ENCODE measurements at places on chromosomes 11 and 22.
A peak's percentile ranks its signal among the peaks of the same experiment; 100 is the strongest.

DNA sequence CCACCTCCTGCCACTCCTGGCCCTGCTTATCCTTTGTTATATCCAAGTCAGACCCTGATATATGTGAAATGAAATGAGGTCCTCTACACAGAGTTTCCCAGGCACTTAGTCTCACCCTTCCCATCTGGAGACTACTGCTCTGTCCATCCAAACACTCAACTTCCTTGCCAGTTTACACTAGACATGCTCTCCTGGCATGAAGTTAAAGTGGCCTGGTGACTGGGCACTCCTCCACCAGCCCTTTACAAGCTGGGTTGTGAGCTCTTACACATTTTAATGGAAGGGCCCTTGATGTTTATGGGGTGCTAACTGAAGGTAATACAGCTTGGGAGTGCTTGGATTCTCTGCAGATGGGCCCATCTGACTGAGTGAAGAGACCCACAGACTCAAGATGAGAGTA is 216.1 kb upstream of the NARS2 start:
- DNase-seq, result no peak

DNA sequence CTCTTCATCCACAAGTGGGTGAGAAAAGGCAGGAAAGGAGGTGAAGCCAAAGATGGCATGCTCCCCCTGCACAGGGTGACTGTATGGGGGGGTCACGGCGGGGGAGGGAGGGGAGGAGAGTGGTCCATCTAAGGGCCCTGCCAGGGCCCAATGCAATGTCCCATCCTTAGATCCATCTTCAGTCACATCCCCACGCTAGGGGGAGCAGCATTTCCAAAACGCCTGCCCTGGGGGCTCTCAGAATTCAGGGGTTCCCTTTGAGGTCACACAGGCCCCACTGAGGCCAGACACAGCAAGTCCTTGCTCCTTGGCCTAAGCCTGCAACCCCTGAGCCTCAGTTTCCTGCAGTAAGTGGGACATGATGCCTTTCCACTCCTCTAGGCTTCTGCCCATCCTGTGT is 52.4 kb downstream of the RTN4R start:
- DNase-seq, result no peak

DNA sequence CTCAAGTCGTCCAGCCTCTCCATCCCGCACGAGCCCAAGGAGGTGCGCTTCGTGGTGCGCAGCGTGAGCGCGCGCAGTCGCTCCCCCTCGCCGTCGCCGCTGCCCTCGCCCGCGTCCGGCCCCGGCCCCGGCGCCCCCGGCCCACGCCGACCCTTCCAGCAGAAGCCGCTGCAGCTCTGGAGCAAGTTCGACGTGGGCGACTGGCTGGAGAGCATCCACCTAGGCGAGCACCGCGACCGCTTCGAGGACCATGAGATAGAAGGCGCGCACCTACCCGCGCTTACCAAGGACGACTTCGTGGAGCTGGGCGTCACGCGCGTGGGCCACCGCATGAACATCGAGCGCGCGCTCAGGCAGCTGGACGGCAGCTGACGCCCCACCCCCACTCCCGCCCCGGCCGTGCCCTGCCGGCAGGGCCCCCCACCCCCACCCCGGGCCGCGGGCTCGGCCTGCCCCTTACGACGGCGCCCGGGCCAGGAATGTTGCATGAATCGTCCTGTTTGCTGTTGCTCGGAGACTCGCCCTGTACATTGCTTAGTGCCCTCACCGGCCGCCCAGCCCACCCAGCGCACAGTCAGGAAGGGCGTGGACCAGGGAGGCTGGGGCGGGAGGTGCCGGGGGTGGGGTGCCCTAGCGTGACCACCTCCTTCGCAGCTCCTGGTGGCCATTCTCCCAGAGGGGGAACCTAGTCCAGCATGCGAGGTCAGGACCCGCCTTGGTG is 6.9 kb upstream of the ACR start:
- no peak for DNase-seq

GRCh38 chr11:130071211-130071712 is 1.6 kb downstream of the APLP2 start:
- DNase-seq, result no peak

GRCh38 chr11:134065381-134065780 is 3.5 kb upstream of the JAM3 start:
- no peak for DNase-seq

GRCh38 chr11:58024601-58025091 is 965 bp downstream of the OR9Q1 start:
- DNase-seq, result no peak

GRCh38 chr11:33893711-33894397 is 2.0 kb upstream of the LMO2 start:
- DNase-seq, result peak; percentile 47

GRCh38 chr11:11884774-11885481 is 43.2 kb downstream of the USP47 start:
- no peak for DNase-seq

DNA sequence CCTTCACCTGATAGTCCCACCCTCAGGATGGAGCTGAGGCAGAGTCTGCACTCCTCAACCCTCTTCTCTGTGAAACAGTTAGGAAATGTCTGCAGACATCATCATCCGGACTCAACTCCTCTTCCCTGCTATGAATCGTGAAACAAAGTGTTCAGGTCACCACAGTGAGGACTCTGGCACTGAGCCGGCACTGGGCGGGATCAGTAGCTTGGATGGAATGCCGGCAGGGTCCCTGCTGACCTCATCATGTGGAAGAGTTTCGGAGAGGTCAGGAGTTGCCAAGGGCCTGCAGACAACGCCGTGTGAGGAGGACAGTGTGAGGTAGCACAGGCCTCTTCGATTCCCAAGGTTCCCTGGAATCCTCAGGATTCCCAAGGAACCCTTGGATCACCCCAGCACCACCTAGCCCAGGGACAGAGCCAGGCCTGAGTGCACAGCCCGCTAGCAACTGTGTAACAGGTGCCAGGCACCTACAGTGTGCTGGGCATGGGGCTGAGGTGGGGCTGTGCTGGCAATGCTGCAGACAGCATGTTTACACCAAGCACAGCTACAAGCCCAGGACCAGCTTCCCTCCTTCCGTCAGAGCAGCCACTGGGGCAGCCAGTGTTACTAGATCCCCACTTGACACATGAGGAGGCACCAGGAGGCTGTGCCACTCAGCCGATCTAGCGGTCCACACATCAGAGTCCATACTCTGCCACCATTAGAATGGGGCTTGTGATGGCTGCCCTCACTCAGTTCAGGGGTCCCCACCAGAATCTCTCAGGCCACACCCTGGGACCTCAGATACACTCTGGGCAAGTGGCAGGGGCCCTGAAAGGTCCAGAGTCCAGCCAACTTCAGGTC is 693 bp upstream of the LINC01488 start:
- no peak for DNase-seq

GRCh38 chr22:45001653-45002052 is 8.2 kb downstream of the PHF21B start:
- no peak for DNase-seq

GRCh38 chr22:43464809-43465208 is 53.0 kb downstream of the MPPED1 start:
- DNase-seq, result no peak

DNA sequence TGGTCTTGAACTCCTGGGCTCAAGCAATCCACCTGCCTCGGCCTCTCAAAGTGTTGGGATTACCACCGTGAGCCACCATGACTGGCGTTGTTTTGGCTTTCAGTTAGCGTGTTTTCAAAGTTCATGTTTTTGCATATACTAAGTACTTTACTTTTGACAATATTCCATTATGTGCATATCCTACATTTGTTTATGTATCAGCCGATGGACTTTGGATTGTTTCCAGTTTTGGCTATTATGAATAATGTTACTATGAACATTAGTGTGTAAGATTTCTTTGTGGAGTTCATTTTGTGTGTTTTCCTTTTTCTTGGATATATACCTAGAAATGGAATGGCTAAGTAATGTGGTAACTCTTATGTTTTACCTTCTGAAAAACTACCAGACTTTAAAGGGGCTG is 9.9 kb downstream of the CSTF3 start:
- DNase-seq, result no peak

DNA sequence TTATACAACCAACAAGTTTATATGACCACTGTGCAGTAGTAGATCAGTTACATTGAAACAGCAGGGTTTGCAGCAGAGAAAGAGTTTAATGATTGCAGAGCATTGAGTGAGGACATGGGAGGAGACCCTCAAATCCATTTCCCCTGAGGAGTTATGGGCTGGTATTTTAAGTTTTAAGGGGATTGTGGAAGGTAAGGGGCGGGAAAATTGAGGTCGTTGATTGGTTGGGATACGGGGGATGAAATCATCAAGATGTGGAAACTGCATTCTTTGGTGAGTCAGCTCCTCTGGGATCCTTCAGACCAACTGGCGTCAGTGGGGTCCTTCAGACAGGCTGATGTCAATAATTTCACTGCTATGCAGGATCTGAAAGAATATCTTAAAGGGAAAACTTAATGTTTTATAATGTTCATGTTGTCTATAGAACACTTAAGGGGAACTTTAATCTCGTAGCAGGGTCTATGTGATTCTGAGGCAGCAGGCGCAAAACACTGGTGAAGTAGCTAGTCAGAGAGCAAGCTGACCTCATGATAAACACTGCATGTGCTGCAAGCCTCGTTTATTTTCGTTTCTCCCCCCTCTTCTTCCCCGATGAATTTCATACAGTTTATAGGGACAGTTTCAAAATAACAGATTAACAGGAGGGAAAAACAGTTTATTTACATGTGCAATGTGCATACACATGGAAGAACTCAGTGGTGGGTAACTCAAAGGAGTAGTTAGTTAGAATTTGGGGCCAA is 17.4 kb upstream of the BACE1-AS start:
- no peak for DNase-seq

- DNase-seq, result no peak
Observed at GRCh38 chr22:39408173-39408572, 8.6 kb downstream of the TAB1 start.

DNA sequence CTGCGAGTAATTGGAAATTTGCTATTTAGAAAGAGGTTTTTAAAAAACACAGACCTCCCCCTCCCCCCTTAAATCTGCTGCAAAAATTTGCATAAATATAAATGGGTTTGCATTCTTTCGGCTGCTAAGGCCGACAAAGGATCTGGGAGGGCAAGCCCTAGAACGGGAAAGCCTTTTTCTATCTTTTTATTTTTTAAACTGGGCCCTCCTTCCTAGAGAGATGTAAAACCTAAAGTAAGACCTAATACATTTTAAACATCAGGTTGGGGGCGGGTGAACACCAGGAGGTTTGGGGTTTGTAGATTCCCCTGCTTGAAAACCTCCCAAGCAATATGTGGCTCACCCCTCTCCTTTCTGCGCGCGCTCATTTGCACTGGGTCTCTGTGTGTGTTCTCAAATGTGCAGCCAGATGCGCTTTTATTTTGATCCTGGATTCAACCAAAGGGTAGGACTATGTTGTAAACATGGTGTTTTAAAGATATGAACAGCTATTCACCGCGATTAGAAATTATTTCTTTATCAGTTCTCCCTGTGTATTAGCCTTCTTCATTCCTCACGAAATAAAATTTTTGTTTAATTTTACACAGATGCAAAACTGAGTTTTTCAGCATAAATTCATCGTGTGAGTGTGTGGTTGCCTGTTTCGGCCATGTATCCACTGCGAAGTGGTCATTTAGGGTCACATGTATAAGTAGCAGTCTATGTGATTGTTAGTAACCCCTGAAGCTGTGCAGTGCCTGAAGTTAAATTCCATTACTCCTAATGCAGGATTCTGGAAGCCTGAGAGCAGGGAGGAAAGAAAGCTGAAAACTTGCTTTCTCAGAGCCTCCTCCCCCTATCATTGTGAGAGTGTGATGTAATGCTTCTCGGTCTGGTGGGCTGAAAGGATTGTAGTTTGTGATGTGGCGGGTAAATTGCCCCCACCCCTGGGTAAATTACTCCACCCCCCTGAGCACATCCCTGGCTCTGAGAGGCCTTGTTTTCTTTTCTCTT is 988 bp downstream of the TNRC6B start:
- DNase-seq, result no peak

DNA sequence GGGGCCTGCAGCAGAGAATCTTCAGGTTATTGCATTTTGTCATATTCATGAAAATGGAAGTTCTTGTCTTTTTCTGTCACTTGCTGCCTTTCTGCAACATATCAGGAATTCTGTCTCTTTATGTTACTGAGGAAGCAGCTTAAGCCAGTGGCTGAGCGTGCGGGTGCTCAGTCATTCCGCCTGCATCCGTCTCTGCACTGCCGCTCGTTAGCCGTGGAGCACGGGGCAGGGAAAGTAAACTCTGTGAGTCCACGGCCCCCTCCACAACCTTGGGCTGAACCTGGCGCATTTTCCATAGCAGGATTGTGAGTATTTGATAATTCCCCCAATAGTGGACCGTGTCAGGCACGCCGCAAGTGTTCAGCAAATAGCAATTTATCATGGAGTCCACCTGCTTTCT is 1007.7 kb downstream of the BRD1 start:
- no peak for DNase-seq

DNA sequence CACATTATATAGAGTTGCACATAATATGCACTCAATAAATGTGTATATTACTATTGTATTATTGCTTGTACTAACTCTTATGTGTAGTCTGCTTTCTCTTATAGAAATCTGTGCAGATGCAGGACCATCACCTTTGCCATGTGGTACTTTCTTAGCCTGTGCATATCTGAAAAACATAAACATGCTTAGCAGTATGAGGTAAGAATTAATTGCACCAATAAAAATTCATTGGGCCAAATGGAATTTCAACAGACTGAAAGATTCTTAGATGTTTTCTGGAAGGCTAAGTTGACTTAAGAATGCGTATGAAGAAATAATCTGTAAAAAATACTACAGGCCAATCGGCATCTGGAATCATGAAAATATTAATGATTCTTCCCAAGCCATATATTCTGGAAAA is 55.3 kb downstream of the TRPC6 start:
- no peak for DNase-seq

GRCh38 chr11:113998574-113998973 is 23.7 kb downstream of the HTR3A start:
- DNase-seq, result no peak

DNA sequence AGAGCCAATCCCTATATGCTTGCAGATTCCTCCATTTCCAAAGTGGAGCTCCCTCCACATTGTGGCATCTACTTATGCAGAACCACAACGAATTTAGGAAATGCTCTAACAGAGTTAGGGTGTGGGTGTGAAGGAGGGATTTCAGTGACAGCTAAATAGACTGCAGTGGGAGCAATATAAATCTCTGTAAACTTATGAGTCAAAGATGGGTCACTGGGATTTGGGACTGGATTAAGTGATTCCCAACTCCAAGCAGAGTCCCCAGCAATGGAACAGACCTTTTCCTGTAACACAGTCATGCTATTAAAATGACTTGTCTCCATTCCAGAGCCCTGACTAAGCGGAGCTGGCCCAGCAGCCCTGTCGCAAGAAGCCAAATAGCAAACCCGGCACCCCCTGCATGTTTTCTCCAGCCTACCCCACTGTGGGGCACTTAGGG is 36.6 kb downstream of the RPL27A start:
- DNase-seq, result no peak

DNA sequence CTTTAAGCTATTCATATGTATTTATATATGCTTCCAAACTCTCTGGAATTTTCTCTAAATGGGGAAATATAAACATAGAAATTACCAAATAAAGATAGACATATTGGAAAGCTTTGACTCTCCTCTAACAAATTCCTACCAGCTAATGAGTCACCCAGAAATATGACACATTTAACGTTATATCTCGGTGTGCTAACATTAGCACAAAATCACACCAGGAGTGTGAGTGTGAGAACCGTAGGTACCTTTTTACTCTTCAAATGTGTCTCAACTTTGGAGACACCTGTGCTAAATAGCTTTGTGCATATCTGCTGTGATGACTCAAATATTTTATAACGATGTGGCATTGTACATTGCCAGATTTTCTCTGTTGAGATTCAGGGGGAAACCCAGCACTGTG is 714.4 kb downstream of the METTL15 start:
- no peak for DNase-seq

GRCh38 chr11:43639920-43640319 is 40.6 kb upstream of the HSD17B12 start:
- DNase-seq, result no peak

GRCh38 chr11:72127923-72128322 is 7.6 kb upstream of the FOLR3 start:
- no peak for DNase-seq
